GM13977 (cell line): ENCODE measurements at places on chromosomes 12 and 14.

- peak; percentile 20 for DNase-seq
These were observed 79.2 kb downstream of the ASCL1 start for GRCh38 chr12:103036581-103037214.

GRCh38 chr14:55713486-55713885 lies 133.5 kb downstream of the KTN1 start:
- DNase-seq, result no peak

GRCh38 chr12:11150832-11151231 lies 16.4 kb upstream of the TAS2R30 start:
- DNase-seq, result no peak

DNA sequence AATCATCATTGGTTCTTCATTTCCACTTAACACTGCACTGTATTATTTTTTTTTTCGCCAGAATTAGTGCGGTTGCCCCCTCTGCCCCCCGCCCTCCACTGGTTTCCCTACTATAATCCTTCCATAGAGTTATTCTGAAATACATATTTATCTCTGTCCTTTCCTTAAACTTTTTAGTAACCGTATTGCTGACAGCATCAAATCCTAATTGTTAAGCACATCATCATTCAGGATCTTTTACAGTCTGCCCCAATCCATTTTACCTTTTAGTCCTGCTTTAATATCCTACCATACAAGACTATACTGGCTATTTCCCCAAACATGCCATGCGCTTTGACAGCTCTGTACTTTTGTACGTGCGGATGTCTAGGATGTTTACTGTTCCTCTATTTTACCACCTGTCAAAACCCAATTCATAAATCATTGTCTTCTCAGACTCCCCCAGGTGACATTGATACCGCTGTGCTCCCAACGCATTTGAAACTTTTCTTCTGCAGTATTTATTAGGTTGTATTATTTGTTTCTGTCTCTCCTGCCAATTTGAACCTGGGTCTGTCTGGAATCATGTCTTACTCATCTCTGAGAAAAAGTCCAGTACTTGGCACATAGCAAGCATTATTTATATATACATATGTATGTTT lies 1.0 kb downstream of the FGFR1OP2 start:
- peak; percentile 19 for DNase-seq

DNA sequence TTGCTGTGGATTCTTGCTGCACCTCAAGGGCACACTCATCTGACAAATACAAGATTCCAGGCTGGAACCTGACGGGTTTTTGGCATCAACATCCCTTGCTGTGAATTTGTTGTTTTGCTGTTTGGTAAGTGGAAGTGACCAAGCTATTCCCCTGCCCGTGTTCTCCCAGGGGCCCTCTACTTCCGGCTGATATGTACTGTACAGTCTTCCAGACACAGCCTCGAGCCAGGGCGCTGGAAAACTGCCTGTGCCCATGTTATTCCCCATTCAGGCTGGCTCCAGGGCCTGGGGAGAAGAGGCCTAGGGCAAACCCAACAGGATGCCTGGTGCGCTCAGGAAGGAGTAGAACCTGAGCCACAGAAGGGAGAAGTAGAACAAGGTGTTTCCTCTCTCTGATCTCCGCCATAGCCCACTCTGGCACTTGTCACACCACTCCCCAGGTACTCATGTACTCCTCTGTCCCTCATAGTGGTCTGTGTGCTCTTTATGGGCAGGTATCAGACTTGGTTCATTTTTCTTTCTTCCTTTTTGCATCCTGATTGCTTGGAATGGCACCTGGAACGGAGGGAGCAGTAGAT lies 67.8 kb upstream of the LTA4H start:
- DNase-seq, result no peak

GRCh38 chr14:70006699-70007098 lies 127.5 kb downstream of the SMOC1 start:
- no peak for DNase-seq

- DNase-seq, result no peak
These were observed 364.1 kb downstream of the EGLN3 start for GRCh38 chr14:33586806-33587205.

- DNase-seq, result no peak
These were observed 124.1 kb upstream of the RBM19 start for GRCh38 chr12:114090211-114090610.

- no peak for DNase-seq
These were observed 46.2 kb downstream of the RPH3A start for GRCh38 chr12:112837629-112838197.

DNA sequence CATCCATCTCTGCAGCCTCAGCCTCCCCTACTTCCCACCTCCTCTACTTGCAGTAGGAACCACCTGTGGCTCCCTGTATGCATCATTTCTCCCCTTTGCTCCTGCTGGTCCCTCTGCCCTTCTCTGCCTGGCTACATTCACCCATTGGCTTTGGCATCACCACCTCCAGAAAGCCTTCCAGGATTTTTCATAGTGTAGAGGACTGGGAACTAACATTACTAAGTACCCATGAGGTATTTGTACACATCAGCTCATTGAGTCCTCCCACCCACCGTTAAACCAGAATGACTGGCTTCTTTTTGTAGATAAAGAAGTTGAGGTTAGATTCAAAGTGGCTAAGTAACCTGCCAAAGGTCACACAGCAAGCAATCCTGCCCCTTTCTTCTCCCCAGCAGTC lies 17.1 kb downstream of the SYNE3 start:
- no peak for DNase-seq

GRCh38 chr14:29465095-29465494 lies 462.6 kb downstream of the PRKD1 start:
- DNase-seq, result no peak

DNA sequence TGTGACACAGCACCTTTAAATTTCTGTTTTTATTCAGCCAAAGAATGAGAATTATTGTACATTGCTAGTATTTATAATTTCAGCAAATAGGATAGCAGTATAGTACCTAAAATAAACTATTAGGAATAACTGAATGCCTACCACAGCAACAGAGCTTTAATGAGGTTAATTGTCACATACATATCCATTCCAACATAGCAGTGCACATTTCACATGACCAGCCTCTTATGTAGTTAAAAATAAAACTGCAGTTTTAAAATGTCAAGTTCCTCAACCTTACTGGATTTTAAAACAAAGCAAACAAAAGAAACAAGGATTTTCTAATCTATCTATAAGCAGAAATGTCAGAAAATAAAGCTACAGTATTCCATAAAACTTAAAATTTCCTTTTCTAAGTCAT lies 50.6 kb upstream of the TTC7B start:
- no peak for DNase-seq

DNA sequence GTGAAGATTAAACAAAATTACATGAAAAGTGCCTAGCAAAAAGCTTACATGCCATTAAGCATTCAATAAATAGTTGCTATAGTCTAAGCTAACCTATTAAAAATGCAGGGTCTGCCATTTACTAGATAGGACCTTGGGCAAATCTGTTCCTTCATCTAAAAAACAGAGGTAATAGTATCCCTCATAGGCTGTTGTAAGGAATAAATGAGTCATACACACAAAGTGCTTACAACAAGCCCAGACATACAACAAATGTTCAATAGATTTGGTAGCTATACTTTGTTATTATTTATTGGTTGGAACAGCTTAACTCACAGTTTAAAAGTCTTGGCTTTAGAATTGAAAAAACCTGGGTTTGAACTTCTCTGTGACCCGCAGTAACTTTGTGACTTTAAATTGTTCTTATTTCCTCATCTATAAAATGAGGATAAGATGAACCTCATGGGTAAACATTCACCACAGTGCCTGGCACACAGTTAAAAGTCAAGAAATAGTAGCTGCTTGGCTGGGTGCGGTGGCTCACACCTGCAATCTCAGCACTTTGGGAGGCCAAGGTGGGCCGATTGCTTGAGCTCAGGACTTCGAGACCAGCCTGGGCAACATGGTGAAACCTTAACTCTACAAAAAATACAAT lies 24.7 kb downstream of the HEATR5A start:
- DNase-seq, result no peak

- DNase-seq, result no peak
These were observed 292.1 kb upstream of the CLEC14A start for GRCh38 chr14:38547961-38548490.

DNA sequence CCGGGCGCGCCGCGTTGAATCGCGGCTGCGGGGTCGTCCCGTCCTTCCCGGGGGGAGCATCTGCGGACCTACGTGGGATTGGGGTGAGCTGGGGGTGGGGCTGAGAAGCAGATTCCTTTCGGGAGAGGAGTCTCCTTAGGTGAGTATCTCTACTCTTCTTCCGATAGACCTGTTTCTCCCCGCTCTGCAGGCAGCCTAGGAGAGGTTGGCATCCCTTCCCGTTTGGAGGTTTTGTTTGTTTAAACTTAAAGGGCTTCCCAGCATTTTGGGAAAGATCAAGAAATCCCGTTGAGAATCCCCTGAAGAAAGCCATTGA lies 411 bp downstream of the TTLL5 start:
- DNase-seq, result no peak

DNA sequence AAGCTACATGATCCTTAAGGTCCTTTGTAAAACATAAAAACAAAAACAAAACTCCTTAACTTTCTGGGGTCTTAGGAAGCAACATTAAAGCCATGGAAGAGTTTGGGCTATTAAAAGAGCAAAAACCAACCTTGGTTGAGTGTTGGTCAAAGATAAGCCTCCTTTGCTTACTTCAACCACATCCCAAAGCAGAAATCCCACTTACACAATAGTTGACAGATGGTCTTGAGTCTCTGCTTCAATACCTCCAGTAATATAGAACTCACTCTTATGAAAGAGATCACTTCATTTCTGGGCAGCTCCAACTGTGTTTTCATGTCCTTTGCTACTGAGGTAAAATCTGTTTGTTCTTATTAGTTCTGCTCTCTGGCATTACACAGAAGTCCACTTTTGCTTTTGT lies 125.8 kb downstream of the SLC38A4 start:
- DNase-seq, result no peak

DNA sequence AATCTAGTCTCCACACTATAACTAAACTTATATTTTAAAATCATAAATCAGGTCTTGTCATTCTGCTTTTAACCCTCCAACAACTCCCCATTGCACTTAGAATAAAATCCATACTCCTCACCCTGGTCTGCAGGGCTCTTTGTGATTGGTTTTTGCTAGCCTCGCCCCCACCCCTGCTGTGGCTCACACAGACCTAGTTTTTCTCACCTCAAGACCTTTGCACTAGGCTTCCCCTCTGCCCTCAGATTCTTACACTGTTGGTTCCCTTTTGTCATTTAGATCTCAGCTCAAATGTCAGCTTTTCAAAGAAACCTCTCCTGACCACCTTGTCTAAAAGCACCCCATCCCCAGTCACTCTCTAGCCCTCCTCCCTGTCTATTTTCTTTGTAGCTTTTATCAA lies 10.7 kb upstream of the LHX5 start:
- no peak for DNase-seq

- DNase-seq, result no peak
These were observed 170.7 kb upstream of the GZMB start for GRCh38 chr14:24804552-24805212.

- no peak for DNase-seq
These were observed 31.7 kb upstream of the NINJ2 start for GRCh38 chr12:694734-695503.
